ENCODE measurements at places on chromosomes 7 and 10. TPM values are rescaled to one million over a fixed set of nuclear protein-coding genes. Genes with fewer than 3 reads are reported as not detected.

The ACTL6B gene
- not detected for total RNA-seq

The TSPAN15 gene
- 13.5 TPM for total RNA-seq

The CALML3 gene
- not detected for total RNA-seq

The LRIT1 gene
- not detected for total RNA-seq

The HOGA1 gene
- total RNA-seq = 3.5 TPM

The GSAP gene
- total RNA-seq = not detected

The EIF5AL1 gene
- total RNA-seq = 0.73 TPM

The RBM33 gene
- 38.7 TPM for total RNA-seq

The GALNT17 gene
- not detected for total RNA-seq

The IL15RA gene
- total RNA-seq = not detected

The DRGX gene
- total RNA-seq = 17.8 TPM

The MBLAC1 gene
- 1.6 TPM for total RNA-seq

The TYW1B gene
- total RNA-seq = 7.2 TPM

The FRAT2 gene
- 21.6 TPM for total RNA-seq

The MYOZ1 gene
- total RNA-seq = 0.84 TPM

The RTKN2 gene
- total RNA-seq = 11.7 TPM

The VSTM4 gene
- 7.1 TPM for total RNA-seq

The CCL24 gene
- total RNA-seq = not detected

The OPN4 gene
- not detected for total RNA-seq

The TAS2R5 gene
- total RNA-seq = 0.18 TPM

The CCDC3 gene
- total RNA-seq = 112 TPM

The SPDYE9 gene
- not detected for total RNA-seq

The PALD1 gene
- total RNA-seq = 12.8 TPM

The SHTN1 gene
- total RNA-seq = 8.8 TPM

The KLLN gene
- 0.18 TPM for total RNA-seq

The PTF1A gene
- not detected for total RNA-seq

The CRTAC1 gene
- total RNA-seq = not detected

The CCDC172 gene
- total RNA-seq = not detected

The FOXP2 gene
- total RNA-seq = 52.7 TPM

The SPDYE2 gene
- total RNA-seq = not detected

The HIP1 gene
- 48.6 TPM for total RNA-seq

The KAZALD1 gene
- total RNA-seq = 58.1 TPM

The ANKRD1 gene
- 2.6 TPM for total RNA-seq

The JAKMIP3 gene
- not detected for total RNA-seq

The PPP1R3A gene
- total RNA-seq = 0.02 TPM

The OR6B1 gene
- total RNA-seq = not detected

The HTR5A gene
- total RNA-seq = not detected

The GPR15LG gene
- not detected for total RNA-seq

The ANKRD30A gene
- not detected for total RNA-seq

The TIMM23B gene
- 14.7 TPM for total RNA-seq

The DKK1 gene
- total RNA-seq = 0.56 TPM

The TUBAL3 gene
- not detected for total RNA-seq

The RARRES2 gene
- total RNA-seq = 89.7 TPM

The DIP2C gene
- 5.0 TPM for total RNA-seq

Measured in SJCRH30 (cell line).